ENCODE measurements at places on chromosomes 7 and 10.

GRCh38 chr10:132291826-132292225 lies 15.9 kb downstream of the STK32C start:
- no peak for DNase-seq

DNA sequence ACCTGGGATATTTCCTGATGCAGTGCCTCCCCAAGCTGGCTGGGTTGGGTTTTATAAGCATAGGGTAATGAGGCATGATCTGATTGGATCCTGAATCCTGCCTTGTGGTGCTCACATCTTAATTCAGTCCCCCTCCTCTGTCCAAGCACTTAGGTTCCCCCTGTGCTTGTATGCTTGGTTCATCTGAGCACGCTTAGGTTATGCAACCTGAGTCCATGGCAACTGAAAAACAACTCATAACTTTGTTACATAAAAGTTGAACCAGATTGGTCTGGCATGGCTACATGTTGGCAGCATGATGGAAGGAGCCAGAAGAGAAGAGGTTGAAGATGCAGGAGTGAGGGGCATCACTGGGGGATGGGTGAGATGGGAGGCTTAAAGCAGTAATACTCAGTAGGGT lies 57.3 kb upstream of the OSBPL3 start:
- no peak for DNase-seq

DNA sequence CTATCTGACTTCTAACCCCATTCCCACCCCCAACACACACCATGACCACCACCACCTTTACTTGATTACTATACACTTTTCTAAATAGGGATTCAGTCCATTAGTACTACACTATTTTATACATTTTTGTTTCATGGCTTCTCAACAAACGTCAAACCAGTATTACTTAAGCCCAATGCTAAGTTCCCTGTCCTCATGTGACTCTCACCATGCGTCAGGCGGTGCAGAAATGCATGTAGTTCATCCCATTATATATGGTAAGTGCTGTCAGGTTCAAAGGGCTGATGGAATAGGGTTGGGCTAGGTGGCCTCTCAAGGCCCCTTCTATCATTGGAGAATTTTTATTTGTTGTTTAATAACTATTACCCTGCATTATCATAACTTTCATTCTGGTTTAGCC lies 19.5 kb upstream of the VPS41 start:
- DNase-seq = no peak

DNA sequence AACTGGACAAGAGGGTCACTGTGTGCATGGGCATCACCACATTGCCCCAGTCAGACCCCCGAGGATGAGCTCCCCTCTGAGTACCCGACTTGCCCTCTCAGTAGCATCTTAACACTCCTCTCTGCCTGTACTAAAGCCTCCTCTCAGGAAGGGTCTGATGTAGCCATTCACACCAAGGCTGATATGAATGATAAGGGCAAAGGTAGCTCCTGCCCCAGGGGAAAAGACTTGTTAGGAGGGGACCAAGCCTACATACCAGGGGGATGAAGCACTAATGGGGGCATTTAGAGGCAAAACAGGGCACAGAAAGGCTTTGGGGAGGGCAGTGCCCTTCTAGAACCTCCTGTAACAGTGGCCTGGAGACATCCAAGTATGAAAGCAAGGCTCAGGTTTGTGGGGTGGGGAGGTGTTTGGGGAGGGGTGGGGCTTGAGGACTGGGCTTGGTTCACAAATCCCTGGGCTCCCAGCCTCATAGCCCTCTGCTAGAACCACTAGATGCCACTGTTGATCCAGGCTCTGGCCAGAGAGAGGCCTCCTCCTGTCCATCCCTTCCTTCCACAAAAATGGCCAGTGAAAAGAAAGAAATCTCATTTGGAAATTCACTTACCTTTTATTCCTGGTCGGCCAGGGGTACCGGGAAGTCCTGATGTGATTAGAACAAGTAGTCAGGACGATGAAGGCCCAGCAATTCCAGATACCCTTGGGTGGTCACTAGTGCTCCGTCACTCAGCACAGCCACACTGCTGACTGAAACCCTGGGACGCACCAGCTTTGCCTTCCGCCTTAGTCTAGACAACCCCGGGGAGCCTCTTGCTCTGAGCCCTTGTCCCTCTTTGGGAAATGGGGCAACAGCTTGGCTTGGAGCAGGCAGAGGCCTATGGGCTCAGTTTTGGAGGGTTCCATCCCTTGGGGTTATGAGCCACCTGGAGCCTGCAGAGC lies 40.3 kb downstream of the COL17A1 start:
- DNase-seq = peak; percentile 6

DNA sequence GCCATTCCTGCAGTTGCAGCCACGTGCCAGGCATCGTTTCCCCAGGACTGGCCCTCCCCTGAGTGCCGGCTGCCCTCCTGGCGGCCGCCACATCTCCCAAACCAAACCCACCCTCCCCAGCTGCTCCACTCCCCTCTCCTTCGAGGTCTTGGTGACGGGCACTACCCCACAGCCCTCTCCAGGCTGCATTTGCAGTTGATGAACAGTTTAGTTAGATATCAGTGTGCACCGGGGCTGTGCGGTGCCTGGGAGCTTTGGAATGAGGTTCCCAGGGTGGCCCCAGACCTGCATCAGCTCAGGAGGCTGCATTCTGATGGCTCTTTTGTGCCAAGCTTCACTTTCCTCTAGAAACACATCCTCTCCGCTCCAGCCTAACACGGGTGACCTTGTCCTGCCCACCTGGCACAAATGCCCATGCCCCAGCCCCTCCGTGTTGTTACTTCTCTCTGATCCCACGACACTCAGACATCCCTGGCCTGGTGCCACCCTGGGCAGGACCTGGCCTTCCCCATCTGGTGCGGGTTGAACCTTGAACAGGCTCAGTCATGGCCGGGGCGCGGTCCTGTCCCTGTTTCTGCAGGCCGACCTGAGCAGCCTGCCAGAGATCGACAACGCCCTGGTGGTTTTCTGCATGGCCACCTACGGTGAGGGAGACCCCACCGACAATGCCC lies 14.5 kb downstream of the TMEM120A start:
- no peak for DNase-seq

DNA sequence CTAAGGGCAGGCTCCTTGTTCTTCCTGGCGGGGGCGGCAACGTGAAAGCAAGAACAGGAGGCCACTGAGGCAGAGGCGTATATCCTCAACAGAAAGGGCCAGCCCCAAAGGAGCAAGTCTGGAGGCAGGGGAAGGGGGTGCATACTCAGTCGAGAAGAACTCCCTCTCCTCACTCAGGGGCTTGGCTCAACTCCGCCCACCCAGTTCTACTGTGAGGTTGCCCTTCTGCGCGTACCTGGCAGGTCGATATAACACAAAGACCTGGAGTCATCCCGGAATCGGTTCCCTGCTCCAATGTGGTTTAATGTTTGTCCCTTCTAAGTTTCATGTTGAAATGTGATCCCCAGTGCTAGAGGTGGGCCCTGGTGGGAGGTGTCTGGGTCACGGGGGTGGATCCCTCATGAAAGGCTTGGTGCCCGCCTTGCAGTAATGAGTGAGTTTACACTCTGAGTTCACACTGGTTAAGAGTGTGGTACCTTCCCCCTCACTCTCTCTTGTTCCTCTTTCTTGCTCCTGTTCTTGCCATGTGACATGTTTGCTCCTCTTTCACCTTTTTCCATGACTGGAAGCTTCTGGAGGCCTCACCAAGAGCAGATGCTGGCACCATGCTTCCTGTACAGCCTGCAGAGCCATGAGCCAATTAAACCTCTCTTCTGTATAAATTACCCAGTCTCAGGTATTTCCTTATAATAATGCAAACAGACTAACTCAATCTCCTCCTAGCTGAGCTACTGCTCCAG lies 32.6 kb downstream of the GSDME start:
- no peak for DNase-seq

- DNase-seq = no peak
Measured at GRCh38 chr10:105150259-105150880, 509.3 kb downstream of the SORCS3 start.

GRCh38 chr7:85897967-85898366 lies 711.1 kb upstream of the SEMA3D start:
- no peak for DNase-seq
